AG10803 (cell line): ENCODE measurements at places on chromosomes 7 and 10.

- no peak for DNase-seq
Observed at GRCh38 chr7:151927011-151927410, 29.2 kb upstream of the GALNTL5 start.

DNA sequence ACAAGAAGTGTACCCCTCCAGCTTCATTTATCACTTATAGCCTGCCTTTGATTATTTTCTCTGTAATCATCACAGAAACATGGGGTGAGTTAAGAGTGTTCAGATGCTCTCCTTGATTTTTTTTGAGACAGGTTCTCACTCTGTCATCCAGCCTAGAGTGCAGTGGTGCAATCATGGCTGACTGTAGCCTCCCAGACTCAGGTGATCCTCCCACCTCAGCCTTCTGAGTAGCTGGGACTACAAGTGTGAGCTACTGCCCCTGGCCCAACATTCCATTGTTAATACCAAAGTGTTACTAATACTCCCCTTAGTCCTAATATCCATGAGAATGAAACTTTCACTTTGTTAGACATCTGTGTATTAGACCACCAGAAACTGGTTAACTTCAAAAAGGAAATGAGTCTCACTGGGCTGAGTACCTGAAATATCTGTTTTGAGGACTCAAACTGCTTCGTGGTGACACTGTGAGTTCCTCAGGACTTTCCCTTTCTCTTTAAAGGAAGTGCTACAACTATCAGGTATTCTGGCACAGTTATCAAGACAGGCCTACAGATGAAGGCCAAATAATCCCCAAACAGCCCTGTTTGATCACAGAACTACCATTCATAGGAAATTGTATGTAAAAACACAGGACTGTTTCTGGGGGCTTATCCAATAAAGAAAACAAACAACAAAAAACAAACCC, 20.5 kb upstream of the CFAP70 start:
- DNase-seq: no peak

DNA sequence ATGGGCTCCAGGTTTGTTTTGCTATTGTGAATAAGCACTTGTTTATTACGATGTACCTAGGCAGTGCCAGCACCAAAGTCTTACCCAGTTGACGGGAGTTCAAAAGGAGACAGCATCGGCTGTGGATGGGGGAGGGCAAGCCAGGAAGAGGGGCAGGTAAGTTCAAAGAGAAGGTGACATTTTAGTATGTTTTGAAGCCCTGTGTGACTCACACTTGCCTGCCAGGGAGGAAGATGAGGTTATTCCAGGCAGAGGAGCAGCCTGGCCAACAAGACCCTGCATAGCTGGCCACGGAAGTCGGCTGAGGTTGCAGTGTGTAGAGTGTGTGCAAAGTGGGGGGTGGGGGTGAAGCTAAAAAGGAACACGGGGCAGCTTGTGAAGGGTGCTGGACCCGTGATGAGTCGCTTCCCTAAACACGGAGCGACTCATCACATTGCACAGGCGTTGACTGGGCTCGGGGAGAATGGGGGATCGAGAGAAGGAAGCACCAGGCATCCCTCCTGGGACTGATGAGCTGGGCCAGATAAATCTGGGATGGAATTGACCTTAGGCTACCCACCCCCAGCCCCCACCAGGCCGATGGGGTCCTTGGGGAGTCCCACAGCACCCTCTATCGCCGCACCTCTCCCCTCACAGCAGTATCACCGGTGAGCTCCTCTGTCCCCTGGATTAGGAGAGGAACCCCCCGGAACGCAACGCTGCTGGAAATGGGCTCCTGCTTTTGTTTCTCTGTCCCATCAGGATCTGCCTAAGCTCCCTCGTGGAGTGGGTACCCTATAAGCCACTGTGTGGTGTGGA, 97.9 kb upstream of the IKZF1 start:
- DNase-seq: no peak

DNA sequence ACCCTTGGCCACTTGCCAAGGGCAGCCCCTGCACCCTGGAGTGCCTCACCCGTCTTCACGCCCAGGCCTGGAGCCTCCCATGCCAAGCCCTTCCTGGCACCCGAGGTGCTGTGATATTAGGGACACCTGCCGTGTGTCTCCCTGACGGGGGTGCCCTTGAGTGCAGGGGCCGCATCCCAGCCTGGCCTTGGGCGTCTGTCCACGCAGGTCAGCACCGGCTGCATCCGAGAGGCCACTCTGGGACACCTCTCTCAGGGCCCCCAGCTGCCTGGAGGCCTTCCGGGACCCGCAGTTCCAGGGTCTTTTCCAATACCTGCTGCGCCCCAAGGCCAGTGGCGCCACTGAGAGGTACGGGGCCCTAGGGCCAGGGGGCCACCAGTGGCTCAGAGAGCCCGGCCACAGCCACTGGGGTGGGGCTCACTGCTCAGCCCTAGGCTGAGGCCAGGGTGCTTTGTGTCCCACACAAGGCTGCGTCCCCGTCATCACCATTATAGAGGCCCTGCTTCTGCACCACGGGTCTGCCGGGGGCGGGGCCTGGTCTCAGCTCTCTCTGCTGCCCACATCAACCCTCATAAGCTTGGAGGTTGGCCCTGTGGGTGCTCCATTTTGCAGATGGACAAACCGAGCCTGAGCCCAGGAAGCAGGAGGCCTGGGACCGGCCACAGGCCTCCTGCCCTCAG, 12.7 kb downstream of the AP5Z1 start:
- no peak for DNase-seq

DNA sequence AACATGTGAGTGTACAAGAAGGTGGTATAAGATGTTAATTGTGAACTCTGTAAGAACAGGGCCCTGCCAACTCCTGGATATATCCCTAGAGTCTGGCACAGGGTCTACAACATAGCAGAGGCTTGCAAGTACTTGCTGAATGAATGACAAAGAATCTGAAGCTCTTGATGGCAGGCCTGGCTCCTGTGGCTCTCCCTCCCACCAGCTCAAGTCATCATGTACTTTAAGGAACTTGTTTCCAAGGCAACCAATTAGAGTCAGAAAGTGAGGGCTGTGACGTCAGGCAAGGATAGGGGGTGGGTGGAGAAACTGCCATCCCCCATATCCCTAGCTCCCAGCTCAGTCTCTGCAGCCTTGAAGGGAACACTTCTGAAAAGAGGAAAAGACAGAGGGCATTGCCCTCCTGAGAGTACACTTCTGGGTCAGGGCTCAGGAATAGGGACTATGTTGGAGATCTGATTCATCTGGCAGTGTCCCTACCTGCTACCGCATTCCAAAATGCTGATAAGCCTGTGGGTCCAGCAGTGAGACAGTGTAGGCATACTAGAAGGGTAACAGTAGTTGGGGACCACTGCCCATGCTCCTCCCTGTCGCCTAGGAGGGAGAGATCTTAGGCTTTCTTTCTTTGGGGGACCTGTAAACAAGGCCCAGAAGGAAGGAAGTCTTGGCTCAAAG, 34.6 kb upstream of the BTRC start:
- no peak for DNase-seq

DNA sequence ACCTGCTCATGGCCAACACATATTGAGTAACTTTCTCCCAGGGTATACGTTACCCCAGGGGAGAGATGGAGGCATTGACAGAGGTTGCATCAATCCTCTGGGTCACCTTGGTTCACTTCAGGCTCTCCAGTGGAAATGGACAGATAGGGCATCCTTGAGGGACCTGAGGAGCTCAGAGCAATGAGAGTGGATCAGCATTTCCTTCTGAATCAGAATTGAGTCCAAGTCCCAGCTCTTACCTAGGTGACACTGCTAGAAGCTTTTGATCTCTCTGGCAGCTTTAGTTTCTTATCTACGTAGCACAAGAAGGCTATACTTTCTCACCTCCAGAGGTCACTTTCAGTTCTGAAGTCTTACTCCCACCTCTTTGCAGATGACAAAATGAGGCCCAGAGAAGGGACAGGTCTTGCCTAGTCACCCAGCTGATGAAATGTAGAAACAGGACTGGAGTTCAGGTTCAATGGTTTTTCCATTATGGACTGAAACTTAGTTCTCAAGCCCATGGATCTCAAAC, 35.2 kb downstream of the PANK1 start:
- no peak for DNase-seq

- peak; percentile 67 for DNase-seq
Observed at GRCh38 chr10:74329873-74330272, 178.9 kb downstream of the ADK start.

DNA sequence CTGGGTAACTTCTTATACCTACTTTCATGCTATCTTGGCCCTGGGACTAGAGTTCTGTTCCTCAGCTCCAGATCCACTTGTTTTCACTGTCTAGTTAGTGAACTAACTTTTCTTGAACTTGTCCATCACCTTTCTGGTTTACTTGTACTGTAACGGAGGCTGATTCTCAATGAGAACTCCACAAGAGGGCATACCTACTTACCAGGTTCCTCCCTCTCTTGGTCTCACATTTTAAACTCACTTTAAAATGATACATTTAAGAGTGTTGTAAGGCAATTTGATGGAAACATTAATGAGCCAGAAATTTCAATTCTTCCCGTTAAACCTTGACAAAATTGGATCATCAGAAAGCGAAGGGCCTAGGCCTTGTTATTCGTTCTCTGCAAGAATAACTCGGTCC, 111.6 kb downstream of the MAGI2 start:
- DNase-seq: no peak

DNA sequence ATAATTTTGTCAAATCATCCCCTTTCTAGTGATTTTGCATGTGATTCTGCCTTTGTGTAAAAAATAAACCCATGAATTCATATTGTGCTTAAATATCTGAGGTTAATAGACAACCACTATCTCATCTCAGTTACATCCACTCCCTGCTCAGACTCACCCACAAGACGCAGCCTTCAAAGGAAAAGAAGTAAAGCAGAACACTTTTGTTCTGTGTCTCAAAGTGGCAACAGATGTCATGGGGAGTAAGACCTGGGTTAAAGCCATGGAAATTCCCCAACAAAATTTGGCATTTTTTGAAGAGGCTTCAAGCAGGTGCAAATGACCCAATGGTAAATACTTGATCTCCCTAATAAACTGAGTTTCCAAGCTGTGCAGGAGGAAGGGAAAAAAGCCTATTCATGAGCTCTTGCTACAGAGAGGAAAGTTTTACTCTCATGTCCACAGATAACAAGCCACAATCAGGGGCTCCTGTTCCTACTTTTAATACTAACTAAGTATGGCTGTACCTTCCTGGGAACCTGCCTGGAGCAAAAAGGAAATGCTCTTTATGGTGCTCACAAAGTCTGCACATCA, 4.7 kb downstream of the CYP3A7 start:
- no peak for DNase-seq

GRCh38 chr7:128791121-128791971, at the start of gene CCDC136:
Gene CCDC136 (plus strand): TSS chr7:128791968. CDS start chr7:128792412, 444 bp downstream.
- peak; percentile 52 for DNase-seq

GRCh38 chr10:11754173-11754572, 12.0 kb downstream of the ECHDC3 start:
- DNase-seq: no peak

DNA sequence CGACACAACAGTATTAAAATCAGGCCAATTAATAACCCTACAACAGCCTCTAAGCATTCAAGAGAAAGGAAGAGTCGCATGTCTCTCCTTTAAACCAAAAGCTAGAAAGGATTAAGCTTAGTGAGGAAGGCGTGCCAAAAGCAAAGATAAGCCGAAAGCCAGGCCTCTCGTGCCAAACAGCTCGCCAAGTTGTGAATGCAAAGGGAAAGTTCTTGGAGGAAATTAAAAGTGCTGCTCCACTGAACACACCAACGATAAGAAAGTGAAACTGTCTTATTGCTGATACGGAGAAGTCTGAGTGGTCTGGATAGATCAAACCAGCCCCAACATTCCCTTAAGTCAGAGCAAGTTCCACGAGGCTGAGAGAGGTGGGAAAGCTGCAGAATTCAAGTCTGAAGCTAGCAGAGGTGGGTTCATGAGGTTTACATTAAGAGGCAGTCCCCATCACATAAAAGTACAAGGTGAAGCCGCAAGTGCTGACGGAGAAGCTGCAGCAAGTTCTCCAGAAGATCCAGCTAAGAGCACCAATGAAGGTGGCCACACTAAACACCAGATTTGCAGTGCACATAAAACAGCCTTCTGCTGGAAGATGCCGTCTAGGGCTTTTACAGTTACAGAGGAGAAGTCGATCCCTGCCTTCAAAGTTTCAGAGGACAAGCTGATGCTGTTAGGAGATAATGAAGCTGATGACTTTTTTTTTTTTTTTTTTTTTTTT, 194.8 kb downstream of the MAD1L1 start:
- peak; percentile 29 for DNase-seq

DNA sequence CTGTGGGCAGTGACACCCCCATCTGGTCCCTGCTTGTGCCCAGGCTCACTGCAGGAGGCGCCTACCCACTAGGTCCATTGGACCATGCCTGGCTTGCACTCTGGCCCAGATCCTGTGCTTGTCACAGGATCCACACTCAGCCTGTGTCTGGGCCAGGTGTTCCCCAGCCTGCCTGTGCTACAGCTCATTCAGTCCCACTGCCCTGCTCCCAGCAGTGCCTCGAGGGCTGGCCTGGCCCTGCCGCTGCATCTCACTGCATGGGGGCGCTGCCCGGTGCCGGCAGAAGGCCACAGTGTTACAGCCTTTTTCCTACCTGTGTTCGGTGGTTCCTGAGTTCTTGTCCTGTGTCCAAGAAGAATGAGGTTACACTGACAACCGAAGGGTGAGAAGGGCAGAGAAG, 21.3 kb downstream of the SDHAF3 start:
- no peak for DNase-seq

DNA sequence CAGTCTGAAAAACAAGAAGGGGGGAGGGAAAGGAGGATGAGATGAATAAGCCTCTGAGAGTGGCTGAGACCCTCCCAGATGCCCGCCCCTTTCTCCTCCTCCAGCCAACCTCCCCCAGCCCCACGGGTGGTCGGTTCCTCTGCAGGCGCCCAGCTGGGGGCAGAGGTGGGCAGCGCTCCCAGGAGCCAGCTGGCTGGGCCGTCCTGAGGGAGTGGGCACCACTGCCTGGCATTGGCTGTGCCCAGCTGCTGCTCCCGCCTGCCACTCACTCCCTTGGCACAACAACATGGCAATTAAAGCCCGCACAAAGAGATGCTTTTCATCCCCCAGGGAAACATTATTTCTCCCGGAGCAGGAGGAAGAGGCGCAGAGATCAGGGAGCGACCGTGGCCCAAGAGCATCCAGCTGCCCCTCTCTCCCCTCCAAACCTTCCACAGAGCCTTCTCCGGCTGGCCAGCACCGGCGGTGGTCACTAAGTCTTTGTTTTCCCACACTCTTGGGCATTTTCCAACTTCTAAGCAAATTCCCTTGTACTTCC, 107.2 kb downstream of the SPDYE5 start:
- DNase-seq: no peak

DNA sequence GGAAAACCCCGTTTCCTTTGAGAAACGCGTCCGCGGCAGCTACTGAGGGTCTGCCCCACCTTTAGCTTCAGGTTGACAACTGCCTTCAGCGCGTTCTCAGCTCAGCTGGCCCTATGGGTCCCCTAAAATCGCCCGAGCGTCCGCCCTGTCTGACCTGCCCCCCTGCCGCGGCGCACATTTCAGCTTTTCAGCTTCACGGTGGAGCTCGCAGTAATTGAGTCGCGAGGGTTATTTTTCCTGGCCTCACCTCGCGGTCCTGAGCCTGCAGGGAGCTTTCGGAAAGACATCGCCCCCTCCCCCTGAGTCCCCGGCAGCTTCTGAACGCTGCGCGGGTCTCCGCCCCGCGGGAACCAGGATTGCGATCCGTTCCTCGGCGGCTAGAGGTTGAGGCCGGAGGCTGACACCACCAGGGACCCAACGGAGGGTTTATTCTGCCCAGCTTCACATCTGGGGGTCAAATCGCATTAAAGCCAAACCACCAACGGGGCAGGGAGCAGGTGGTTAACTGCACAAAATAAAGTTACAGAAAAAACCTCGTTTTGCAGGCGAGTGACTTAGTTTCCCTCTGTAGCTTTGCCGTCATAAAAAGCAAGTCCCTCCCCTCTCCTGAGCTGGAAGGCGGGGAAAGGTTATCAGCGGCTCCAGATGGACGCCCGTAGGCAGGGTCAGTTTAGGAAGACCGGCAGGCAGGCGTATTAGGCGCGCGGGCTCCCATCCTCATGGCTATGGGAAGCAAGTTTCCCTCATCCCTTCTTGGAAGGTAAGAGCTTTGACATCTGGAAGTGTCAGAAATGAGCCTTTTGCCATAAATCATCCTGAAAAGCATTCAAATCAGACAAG, 11.0 kb downstream of the TWIST1 start:
- no peak for DNase-seq
